ENCODE measurements at places on chromosomes 3 and 15.

DNA sequence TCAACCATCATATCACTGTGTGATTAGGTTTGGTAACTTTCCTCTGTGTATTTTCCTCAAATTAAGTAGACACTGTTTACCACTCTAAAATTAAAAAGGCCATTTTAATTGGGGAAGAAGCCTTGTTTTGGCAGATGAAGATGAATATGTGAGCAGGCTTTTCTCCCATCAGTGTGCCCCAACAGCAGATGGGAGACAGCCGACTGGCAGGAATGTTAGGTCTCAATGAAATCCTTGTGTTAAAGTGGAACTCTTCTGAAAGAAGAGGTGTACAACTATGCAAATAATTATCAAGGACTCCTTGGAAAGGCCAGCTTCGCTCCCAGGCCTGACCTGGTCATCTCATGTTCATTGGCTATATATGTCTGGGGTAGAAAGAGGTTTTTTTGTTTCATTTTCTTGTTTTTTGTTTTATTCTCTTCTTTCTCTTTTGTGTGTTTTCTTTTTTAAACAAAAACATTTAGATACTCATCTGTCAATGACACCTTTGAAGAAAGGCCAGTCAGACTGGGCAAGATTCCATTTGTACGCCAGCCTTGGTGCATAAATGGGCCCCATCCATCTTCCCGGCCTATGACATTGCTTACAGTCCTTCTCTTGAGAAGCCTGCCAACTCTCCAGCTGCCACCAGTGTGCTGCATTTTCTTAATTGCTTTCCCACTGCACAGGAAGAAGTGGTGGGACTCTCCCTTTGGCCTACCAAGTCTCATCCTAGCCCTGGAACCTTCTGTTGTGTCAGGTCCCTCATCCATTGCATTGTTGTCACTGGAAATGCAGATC is 25.8 kb downstream of the LRTM1 start:
- no peak for DNase-seq

DNA sequence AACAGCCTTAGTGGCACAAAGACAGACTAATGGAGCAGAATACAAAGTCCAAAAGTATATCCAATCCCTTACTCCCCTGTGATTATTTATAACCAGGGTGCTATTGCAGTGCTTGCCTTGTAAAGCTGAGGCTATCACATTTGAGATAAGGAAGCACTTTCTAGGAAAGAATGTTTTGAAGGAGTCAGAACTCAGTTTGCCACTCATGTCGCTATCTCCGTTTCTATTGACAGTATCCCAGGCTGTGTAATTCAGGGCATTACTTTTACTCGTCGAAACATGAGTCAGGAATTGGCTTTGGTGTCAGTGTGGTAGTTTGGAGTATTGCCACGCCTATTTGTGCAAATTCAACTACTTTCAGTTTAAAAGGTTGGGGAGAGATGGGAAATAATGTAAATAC is 78.4 kb downstream of the FBXL2 start:
- DNase-seq: no peak

DNA sequence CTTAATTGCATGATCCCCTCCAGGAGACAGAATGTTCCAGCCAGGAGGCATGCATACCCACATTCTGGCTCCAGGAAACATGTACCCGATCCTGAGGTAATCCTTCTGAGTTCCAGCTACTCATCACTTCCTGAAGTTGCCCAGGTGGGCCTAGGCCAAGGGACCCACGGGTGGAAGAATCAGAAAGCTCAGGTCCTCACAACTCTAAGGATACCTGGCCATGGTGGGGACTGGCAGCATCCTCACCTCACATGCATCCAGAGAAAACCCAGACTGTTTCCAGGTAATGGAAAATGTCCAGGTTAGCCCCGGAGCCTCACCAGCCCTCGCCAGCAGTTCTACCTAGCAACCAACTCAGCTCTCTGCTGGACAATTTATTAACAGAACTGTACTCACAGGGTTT is 78.2 kb downstream of the DAPK2 start:
- no peak for DNase-seq

- no peak for DNase-seq
Observed at GRCh38 chr3:98512576-98512975, 10.1 kb downstream of the CLDND1 start.

DNA sequence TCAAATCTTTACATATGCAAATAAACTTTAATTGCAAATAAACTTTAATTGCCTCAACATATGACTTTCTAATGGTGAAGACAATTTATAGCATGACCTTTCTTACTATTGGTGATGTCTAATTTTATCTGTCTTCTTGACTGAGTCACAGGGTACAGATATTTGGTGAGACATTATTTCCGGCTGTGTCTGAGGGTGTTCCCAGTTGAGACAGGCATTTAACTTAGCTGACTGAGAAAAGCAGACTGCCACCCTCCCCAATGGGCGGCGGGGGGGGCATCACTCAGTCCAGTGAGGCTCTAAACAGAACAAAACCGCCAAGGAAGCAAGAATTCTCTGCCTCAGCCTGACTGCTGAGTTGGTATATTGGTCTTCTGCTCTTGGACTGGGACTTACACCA is 160.0 kb downstream of the TBL1XR1 start:
- DNase-seq: peak; percentile 6

- no peak for DNase-seq
Observed at GRCh38 chr3:35739964-35740527, 100.7 kb downstream of the ARPP21 start.

DNA sequence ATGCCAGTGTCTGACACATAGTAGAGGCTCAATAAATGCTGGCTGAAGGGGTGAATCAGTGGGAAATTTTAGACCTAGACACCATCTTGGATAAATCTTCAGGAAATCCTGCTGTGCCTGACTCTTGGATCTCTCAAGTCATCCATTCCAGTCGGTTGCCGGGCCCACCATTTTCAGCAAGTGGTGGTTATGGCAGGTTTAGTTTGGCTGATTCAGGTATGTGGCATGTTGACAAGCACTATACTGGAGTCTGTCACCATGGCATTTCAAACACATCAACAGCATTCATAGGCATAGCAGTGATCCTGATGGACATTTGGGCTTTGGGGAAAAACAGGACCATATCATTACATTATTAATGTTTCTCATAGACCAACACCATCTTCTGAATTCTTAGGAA is 25.7 kb upstream of the APH1B start:
- no peak for DNase-seq

DNA sequence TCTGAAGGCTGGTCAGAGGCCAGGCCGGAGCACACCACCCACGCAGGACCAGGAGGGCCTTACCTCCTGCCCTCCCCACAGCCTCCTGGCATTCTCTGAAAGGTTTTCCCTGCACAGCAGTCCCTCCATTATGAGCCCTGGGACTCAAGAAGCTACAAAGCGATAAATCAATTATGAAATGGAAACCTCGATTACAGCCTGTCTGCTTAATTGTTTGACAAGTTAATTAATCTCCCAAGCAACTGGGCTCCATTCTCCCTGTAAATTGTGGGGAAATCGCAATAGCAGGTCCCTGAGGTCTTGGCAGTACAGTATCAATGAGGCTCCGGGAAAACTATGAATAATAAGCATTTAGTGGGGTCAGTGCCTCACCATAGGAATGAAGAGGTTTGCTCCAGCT is 683.5 kb downstream of the NTRK3 start:
- DNase-seq: no peak

DNA sequence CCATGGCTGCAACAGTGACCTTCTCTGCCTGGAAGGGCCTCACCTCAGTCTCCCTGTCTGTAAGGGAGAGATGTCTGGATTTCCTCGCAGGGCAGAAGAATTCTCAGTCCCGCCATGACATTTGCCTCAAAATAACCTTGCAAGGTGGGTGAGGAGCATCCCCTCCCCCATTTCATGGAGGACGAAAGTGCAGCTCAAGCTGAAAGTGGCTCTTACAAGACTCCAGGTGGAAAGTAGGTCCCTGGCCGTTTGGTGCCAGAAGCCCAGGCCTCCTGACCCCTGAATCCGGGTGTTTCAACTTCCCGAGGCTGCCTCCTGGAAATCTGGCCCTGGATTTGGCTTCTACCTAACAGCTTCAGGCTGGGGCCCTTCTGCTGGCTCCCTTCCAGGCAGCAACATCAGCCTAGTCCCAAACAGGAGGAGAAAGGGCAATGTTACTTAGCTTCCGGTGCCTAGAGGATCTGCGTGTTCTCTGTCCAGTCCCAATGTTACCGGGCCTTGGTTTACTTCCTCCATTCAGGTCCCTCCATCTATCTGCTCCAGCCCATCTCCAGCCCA is 769 bp upstream of the CSPG4 start:
- DNase-seq: no peak

GRCh38 chr3:58350627-58351013 is 17.9 kb downstream of the PXK start:
- no peak for DNase-seq

GRCh38 chr15:80485370-80486164 is 81.4 kb downstream of the ARNT2 start:
- DNase-seq: no peak

DNA sequence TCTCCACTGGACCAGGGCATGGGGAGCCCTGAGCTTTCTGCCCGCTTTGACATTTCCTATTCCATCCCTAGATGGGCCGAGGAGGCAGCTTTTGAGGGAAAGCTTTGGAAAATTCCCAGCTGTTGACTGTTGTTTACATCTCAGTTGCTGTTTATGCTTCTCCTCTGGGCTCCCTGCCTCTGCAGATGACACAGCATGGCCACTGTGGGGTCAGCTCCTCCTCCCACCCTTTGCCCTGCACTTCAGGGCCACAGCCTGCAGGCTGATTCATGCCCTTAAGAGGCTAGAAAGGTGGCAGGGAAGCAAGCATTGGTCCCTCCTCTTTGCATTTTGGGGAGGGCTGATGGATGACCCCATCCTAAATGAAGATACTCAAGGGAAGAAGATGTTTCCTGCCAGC is 8.5 kb upstream of the CTXND1 start:
- no peak for DNase-seq

DNA sequence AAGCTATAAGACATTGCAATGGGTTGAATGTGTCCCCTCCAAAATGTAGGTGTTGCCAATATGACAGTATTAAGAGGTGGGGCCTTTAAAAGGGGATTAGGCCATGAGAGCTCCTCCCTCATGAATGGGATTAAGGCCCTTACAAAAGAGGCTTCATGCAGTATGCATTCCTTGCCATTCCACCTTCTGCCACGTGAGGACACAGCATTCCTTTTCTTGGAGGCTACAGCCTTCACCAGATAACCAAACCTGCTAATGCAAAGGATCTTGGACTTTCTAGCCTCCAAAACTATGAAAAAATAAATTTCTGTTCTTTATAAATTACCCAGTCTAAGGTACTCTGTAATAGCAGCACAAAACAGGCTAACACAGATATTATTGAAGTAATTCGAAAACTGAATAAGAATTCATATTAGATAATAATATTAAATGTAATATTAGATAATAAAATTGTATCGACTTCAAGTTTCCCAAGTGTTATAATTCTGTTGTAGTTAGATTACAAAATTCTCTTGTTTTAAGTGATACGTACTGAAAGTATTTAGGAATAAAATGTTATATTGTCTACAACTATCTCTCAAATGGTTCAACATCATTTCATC is 29.4 kb upstream of the ATP8B4 start:
- DNase-seq: no peak

DNA sequence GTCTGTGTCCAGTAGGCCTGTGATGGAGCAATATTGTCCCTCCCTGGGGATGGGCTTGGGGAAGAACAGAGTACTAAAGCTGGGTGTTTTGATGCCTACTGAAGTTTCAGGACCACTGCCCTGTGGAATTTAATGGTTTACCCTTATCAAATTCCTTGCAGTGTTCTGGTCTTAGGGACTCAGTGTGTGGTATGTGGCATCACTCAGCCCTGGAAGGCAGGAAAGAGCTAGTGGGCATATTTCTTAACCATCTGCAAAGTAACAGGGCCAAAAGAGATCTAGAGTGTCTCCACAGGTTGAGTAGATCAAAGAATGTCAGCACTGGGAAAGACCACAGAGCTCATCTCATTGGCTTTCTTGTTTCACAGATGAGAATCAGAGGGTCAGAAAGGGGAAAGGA is 11.8 kb upstream of the SCN10A start:
- DNase-seq: no peak

- DNase-seq: no peak
Observed at GRCh38 chr3:71376503-71376902, 207.0 kb downstream of the FOXP1 start.

- DNase-seq: no peak
Observed at GRCh38 chr3:99808163-99808794, 9.4 kb upstream of the CMSS1 start.

DNA sequence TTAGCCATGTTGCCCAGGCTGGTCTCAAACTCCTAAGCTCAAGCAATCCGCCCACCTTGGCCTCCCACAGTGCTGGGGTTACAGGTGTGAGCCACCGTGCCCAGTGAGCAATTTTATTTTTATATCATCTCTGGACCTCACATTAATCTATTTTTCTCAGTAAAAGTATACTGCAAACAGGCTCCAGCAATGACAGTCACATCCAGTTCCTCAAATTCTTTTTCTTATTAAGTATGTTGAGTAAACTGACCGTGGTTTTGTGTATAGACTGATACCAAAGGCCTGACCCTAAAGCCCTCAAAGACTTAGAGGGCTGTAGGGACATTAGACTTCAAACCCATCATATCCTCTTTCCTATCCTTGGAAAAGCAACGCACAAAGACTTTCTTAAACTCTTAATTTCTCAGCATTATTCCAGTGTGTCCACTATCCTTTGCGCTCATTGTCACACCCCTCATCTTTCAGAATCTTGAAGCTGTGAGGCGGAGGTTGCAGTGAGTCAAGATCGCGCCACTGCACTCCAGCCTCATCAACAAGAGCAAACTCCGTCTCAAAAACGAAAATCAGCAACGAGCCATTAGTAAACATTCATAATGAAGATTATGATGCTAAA is 2.0 kb downstream of the NGLY1 start:
- no peak for DNase-seq

DNA sequence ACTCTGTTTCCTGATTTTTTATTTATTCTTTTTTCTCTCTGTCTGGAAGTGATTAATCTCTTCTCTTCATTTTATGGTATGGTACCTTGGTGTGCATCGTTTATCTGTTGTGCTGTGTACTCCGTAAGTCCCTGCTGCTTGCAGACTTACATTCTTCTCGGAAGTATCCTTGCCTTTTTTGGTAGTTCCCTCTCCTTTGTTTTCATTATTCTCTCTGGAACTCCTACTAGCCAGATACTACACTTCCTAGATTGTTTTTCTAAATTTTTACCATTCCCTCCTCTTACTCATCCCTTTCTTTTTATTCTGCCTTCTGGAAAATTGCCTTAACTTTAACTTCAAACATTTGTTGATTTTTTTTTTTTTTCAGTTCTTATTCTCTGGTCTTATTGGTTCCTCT is 27.2 kb downstream of the PIK3CA start:
- DNase-seq: no peak

DNA sequence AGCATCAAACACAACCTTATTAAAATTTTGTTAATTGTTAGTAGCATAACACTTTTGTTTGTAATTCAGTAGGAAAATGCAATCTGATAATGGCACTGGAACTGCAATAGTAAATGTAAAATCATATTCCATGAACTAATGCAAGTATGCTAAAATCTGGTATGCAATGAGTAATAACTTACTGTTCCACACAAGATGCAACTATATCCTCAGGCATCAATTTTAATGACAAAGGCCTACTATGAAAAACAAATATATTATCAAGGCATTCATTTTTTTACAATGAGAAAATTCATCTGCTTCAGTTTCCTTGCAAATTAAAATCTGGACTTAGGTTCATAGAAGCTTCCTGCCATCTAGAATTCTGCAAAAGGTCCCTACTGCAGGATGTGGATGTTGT is 1.4 kb upstream of the NSMCE3 start:
- no peak for DNase-seq

- no peak for DNase-seq
Observed at GRCh38 chr3:29892976-29893554, 612.2 kb downstream of the RBMS3 start.

All from activated T-cell treated with anti-CD3 and anti-CD28 coated beads for 48 hours (primary cell).